Activated naive CD8-positive, alpha-beta T cell treated with anti-CD3 and anti-CD28 coated beads for 36 hours (primary cell): ENCODE measurements at places on chromosomes 12 and 14.

GRCh38 chr12:101847325-101847724 is 16.6 kb upstream of the GNPTAB start:
- no peak for DNase-seq

DNA sequence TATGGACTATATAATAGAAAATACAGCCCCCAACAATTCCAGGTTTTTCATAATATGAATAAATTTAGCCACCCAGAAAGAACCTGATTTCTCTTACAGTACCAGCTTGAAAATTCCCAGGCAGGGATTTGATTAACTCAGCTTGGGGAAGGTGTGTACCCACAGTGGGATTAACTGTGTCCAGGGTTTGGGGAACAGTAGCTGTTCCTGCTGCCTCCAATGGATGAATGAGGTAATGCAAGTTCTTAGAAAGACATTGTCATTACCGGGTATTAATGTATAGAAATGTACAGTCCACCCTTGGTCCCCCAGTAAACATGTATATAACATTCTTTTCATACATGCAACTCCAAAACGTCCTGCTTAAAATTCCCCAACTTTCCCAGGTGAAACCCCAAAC is 115.6 kb downstream of the LRIG3 start:
- no peak for DNase-seq

GRCh38 chr14:71181215-71182003 is 274.1 kb downstream of the PCNX1 start:
- no peak for DNase-seq

- DNase-seq, result no peak
Observed at GRCh38 chr12:848173-848865, 95.9 kb downstream of the WNK1 start.

DNA sequence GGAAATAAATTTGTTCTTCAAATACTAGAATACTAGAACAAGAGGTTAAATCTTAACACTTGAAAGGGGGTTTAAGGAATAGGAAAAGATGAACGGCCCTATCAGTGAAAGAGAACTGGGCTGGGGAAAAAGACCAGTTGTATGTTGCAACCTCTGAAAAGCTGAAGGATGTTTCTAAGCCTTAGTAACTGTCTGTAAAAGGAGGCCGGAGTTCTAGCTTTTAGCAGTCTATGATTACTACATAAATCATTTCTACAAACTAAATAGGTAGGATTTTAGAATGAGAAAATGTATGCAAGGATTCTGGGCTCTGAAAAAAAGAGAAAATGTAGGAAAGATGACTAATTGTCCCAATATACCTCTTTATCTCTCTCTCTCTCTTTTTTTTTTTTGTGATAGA is 4.9 kb downstream of the CERS5 start:
- no peak for DNase-seq

- no peak for DNase-seq
Observed at GRCh38 chr12:89836026-89836425, 127.4 kb upstream of the ATP2B1 start.

- no peak for DNase-seq
Observed at GRCh38 chr14:63383776-63384367, 65.1 kb upstream of the GPHB5 start.
